ENCODE measurements at places on chromosomes 5 and 9.

DNA sequence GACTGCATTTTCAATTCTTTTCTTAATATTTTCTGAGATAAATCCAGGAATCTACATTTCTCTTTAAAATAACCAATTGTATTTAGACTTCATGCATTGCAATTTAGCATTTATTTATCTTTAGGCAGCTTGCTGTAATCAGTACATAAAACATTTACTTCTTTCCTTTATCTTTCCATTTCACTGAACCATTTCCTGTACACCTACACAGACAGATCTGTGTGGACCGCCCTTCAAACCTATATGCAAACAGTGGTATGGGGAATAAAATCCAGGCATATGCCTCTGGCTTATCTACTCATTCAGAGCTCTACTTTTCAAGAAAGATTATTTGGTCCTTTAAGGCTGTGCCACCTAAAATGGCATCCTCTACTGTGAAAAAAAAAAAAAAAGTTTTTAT, 640.0 kb downstream of the MAT2B start:
- DNase-seq = no peak

- DNase-seq = no peak
Measured at GRCh38 chr5:169788168-169788567, 151.1 kb downstream of the DOCK2 start.

DNA sequence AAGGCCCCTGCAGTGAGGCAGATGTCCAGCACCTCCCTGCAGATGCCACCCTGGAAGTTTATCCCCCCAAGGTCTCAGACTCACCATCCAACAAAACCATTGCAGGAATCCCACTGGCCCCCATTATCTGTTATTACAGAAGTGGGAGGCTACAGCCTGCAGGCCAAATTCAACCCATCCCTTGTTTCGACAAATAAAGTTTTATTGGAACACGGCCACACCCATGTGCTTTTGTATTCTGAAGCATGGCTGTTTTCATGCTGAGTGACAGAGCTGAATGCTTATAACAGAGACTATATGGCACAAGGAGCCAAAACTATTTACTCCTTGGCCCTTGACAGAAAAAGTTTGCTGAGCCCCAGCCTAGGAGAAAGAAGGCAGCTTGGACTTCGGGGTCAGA, 428.8 kb downstream of the CDK5RAP2 start:
- no peak for DNase-seq

- no peak for DNase-seq
Measured at GRCh38 chr5:175897285-175897684, 25.9 kb downstream of the CPLX2 start.

DNA sequence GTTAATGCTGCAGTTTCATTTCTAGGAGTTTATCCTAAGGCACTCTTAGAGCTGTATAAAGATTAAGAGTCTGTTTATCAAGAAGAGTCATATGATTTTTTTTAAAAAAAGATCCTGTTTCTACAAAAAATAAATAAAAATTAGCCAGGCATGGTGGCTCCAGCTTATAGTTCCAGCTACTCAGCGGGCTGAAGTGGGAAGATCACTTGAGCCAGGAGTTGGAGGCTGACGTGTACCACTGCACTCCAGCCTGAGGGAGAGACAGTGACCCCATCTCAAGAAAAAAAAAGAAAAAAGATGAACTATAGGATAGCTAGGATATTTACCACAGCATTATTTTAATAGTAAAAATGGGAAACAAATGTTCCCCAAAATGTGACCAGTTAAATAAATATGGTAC, 3.3 kb upstream of the UBE2D2 start:
- no peak for DNase-seq

DNA sequence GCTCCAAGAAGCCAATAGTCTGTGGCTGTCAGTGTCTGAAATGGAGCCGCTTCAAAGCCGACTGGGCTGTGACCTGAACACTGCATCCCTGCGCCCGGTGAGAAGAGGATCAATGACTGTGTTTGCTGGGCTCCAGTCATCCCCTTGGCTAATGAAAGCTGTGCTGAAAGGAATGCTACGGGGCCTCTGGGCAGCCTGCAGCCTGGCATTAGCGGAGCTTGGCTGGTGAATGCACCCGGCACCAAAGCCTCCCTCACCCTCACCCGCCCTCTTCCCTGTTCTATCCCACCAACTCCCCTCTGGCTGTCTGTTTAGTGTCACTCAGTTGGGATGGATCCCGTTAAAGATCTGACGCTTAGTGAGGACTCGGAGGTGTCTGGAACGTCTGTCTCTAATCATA, 355.3 kb downstream of the BNC2 start:
- DNase-seq = no peak

- DNase-seq = no peak
Measured at GRCh38 chr5:143790457-143791112, 21.4 kb upstream of the HMHB1 start.

- DNase-seq = no peak
Measured at GRCh38 chr5:156164306-156164705, 162.7 kb upstream of the SGCD start.

- DNase-seq = no peak
Measured at GRCh38 chr9:133679056-133679455, 42.9 kb downstream of the DBH start.

DNA sequence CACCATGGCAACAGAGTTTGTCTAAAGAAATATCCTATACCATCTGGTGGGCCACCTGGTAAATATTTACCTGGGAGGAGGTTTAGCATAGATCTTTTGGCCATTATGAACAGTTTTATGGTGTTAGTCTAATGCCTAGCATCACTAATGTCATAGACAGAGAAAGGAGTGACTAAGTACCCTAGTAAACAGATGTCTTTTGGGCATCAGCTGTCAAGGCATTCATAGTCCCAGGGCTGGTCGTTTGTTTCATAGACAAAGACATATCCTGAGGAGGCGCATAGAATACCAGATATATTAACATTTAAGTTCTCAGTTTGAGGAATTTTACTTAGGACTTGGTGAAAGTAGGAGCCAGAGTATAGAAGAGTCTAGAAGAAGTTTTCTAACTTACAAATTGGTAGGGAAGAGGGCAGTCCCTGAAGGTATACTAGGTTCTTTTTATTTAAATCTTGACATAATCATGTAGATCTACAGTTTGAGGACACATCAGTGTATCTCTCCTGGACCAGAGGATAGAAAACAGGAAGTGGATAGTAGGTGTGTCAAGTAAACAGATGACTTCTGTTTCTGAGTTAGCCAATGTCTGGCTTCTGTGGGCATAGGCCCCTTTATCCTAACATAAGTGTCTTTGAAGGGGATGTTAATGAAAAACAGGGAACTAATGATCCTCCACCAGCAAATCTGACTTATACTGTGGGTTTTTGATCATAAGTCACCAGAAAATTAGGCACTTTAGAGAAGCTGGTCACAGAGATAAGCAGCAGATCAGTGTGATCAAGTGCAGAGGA, 105.0 kb upstream of the PRSS3 start:
- DNase-seq = peak; percentile 99

DNA sequence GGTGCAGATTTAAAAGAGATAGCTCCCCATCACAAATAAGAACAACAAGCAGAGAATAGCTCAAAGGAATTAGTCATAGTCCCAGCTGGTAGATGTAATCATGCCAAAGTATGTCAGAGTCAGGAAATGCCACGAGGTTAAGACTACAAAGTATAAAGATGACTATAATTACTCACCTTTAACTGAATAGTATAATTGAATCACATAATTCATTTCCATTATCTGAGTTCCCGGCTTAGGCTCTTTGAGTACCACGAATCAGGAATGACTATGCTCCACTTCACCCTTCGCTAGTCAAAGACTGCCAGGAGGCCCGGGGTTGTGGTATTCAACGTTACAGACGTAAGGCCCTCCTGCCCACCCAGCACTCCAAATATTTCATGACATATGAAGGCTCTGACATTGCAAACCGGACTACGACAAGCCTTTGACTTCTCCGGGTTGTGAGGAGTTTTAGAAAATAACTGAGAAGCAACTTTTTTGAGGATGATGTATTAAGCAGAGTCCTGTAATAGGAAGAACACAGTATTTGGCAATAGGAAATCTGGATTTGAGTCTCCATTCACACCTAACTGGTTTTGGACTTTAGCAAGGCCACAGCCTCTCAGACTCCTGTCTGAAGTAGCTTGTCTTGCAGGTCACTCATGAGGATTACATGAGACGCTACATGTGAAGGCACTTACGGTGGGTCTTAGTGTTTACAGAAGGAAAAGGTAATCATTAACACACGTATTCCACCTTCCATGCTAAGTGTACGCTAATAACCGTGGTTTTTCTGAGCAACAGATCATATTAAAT, 64.6 kb downstream of the ENC1 start:
- no peak for DNase-seq

DNA sequence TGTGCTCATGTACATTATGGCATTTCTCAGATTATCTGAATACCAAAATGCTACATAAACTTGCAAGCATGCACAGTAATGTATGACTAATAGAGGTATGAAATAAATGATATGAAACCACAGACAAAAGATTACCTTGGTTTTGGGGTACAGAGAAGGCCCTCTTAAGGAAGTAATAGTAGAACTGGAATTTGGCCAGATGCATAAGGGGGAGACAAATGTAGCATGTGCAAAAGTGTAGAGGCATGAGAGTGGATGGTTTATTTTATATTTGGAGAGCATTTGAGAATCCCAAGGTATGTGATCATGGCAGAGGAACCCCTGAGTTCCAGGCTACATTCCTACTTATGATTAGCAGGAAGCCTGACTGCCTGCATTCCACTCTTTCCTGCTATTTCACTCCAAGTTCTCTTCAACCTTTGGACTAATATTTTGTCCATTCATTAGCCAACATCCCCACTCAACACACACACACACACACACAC, 74.2 kb downstream of the MAMDC2 start:
- DNase-seq = no peak

DNA sequence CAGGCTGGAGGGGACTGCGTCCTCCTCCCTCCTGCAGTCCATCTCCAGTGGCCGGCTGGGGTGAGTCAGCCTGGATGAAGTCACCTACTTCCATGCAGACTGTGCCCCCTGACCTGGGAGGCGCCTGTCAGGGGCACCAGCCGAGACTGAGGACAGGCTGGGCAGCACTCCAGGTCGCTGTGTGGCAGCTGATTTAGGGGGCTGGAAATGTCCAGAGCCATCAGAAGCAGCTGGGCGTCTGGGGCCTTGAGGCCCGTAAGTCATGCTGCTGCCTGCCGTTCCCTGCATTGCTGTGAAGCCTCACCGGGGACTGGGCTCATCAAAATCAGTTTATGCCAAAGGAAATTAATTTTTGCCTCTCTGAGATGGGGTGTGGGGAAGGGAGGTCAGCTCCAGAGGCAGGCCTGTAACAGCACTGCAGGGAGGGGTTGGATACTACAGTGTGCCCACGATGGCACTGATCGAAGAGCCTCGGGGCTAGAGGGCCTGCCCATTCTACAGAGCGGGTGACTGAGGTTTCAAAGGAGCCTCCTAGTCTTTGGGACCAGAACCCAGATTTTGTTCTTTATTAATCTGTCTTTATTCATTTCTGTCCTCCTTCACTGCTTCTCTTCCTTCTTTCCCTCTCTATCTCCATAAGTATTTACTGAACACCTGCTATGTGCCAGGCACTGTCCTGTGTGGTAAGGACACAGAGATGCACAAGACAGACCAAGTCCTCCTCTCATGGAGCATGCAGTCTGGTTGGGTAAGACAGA, 70.4 kb upstream of the PSD2 start:
- no peak for DNase-seq

GRCh38 chr5:1436681-1437080, 8.6 kb downstream of the SLC6A3 start:
- no peak for DNase-seq

DNA sequence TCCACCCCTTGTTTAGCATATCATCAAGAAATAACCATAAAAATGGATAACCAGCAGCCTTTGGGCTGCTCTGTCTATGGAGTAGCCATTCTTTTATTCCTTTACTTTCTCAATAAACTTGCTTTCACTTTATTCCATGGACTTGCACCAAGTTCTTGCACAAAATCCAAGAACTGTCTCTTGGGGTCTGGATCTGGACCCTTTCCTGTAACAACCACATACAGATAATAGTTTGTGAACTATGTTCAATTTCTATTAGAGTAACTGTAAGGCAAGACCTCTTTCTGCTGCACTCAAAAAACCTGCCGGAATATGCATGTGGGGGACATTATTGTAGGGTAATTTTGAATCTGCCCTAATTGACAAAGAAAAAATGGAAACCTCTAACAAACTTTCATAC, 66.9 kb upstream of the TMEM215 start:
- no peak for DNase-seq

DNA sequence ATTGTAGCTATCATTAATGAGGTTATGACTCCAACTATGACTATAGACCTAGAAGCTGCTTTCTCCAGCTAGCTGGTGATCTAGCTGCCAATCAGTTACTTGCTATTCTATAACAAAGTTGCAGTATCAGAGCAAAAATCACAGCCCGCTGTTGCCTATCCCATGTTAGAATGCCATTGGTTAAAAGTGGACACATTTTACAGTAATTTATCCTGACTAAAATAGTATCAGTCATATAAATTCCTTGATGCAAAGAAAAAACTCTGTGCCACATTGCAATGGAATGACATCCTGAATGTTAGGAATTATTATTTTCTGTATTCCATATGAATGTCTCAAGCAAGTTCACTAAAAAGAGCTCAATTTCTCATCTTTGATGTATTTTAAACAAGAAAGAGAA, 626.5 kb downstream of the PDE4D start:
- no peak for DNase-seq

GRCh38 chr9:127537792-127538191, 74.3 kb upstream of the STXBP1 start:
- no peak for DNase-seq

- DNase-seq = no peak
Measured at GRCh38 chr5:133362438-133362837, 249.9 kb downstream of the FSTL4 start.

- no peak for DNase-seq
Measured at GRCh38 chr9:70390933-70391341, 23.5 kb downstream of the KLF9 start.

GRCh38 chr5:175264406-175264805, 179.6 kb downstream of the DRD1 start:
- no peak for DNase-seq

Measured in NCI-H2081 treated with DMSO at 0.1 percent for 48 hours (cell line).